Uterus (tissue), 4 donors: ENCODE measurements at places on chromosomes 16 and 17. TPM values are rescaled to one million over a fixed set of nuclear protein-coding genes. Genes with fewer than 3 reads are reported as not detected.

GRCh38 chr16:4386451-4386805 is 14.8 kb downstream of the VASN start:
- peaks cover 15% of the 10 kb centered on the region for H3K4me1 ChIP-seq
- no peaks in the 10 kb centered on the region for H3K36me3 ChIP-seq
- no peak overlapping the region for H3K4me3 ChIP-seq
- no peaks in the 10 kb centered on the region for H3K27me3 ChIP-seq
- no peak for DNase-seq

DNA sequence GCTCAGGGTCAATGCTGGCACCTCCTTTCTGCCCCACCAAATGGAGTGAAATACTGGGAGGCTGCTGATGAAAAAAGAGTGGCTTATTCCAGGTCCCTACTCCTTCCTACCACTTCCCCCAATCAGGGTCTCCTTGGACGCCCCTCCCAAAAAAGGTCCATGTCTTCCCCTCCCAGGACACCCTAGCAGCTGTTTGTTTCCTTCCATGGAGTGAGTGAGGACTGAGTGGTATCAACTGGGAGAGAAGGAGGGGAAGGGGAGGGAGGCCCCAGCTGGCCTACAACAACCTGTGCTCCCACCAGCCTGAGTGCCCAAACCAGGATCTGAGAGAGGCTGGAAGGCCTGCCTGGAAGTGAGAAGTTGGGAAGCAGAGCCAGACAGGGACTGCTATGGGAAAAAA is 28.7 kb upstream of the NGFR start:
- no peaks in the 10 kb centered on the region for H3K4me1 ChIP-seq
- DNase-seq = no peak
- H3K27ac ChIP-seq = no peak overlapping the region

DNA sequence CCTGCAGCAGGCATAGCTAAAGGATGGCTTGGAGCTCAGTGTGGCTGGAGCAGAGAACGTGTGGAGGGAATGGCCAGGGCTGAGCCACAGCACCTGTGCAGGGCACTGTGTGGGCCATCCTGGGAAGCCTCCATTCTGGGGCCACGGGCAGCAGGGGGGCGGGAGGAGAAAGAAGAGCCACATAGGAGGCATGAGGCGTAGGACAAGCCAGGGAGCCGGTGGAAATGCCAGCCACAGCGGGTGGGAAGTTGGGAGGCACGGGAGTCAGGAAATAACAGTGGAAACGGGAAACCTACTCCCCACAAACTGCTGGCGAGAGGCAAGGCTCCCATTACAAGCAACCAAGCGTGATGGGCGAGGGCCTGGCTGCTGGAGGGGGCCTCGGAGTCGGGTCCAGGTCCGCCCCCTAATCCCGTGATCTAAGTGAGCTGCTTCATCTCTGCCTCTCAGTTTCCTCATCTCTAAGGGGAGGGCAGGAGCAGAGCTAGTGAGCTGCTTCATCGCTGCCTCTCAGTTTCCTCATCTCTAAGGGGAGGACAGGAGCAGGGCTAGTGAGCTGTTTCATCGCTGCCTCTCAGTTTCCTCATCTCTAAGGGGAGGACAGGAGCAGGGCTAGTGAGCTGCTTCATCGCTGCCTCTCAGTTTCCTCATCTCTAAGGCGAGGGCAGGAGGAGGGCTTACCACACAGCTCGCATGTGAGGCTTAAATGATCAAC is 104.9 kb downstream of the ADCY9 start:
- H3K36me3 ChIP-seq = no peaks in the 10 kb centered on the region
- no peak for DNase-seq
- H3K27me3 ChIP-seq = no peaks in the 10 kb centered on the region

- no peak overlapping the region for H3K4me3 ChIP-seq
- peak; percentile 49 for DNase-seq
- H3K36me3 ChIP-seq = no peaks in the 10 kb centered on the region
- peak overlapping the region; percentile 37 for H3K27ac ChIP-seq
- H3K4me1 ChIP-seq = no peaks in the 10 kb centered on the region
These were observed 47.8 kb downstream of the BMERB1 start for GRCh38 chr16:15482068-15482747.

GRCh38 chr16:51733181-51733580 is 582.1 kb upstream of the SALL1 start:
- no peak overlapping the region for H3K27ac ChIP-seq
- H3K36me3 ChIP-seq = no peaks in the 10 kb centered on the region
- no peaks in the 10 kb centered on the region for H3K4me1 ChIP-seq
- DNase-seq = no peak
- no peaks in the 10 kb centered on the region for H3K27me3 ChIP-seq
- H3K4me3 ChIP-seq = no peak overlapping the region

Gene WDR81
- 35.7 TPM for total RNA-seq

- H3K27ac ChIP-seq = no peak overlapping the region
- H3K36me3 ChIP-seq = no peaks in the 10 kb centered on the region
- H3K4me3 ChIP-seq = no peak overlapping the region
- H3K4me1 ChIP-seq = no peaks in the 10 kb centered on the region
- no peak for DNase-seq
These were observed 101.5 kb downstream of the MGAT5B start for GRCh38 chr17:76969598-76970172.

DNA sequence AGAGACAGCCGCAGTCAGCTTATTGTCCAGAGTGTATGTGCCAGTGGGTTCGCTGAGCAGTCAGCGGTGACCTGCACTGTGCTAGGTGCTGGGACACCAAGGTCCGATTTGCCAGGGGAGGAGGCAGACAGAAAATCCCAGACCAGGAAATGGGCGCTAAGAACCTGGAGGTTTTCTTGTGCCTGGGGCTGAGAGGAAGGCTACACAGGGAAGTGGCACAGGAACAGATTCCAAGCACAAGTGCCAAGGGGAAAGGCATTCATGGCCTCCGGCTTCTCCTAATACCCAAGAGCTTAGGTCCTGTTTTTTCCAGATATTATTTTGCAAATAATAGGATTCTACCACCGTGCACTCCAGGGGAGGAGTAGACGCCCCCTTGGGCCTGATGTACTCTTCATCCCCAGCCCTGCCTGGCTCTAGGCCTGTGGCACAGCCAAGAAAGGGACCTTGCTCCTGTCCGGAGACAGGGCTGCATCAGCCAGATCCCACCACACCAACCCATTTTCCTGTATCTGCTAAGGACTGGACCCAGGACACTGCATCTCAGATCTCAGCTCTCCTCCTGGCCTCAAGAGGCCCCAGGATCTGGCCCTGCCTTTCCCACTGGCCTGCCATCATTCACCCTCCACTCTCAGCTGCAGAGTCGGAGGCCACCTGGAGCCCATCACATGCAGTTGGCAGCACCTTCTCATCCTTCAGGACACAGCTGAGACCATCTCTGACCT is 187.2 kb downstream of the NTN1 start:
- DNase-seq = no peak
- H3K27me3 ChIP-seq = no peaks in the 10 kb centered on the region
- peaks cover 12% of the 10 kb centered on the region for H3K4me1 ChIP-seq
- H3K27ac ChIP-seq = no peak overlapping the region
- no peak overlapping the region for H3K4me3 ChIP-seq
- no peaks in the 10 kb centered on the region for H3K36me3 ChIP-seq

Gene MYH8
- total RNA-seq = not detected

- H3K4me3 ChIP-seq = no peak overlapping the region
- DNase-seq = no peak
- no peaks in the 10 kb centered on the region for H3K4me1 ChIP-seq
- no peaks in the 10 kb centered on the region for H3K36me3 ChIP-seq
These were observed 243.3 kb downstream of the MSI2 start for GRCh38 chr17:57499648-57500049.

Gene SUPT4H1
- 144 TPM for total RNA-seq

GRCh38 chr17:7112510-7113108 is 2.0 kb downstream of the ASGR2 start:
- no peak overlapping the region for H3K4me3 ChIP-seq
- H3K4me1 ChIP-seq = no peaks in the 10 kb centered on the region
- H3K27ac ChIP-seq = no peak overlapping the region

DNA sequence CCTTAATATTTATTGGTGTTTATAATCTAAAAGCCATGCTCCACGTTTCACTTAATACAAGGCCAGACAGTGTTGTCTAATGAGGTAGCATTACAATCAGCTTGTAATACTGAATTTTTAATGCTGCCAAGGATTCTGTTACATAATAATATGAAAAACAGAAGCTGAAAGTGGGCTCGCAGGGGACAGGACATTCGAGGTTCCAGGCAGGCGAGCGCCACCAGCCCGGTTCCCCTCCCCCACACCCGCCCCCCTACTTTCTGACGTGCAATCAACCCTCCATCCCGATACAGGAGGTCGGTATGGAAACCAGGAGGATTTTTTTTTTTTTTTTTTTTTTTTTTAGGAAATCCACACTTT is 6.2 kb upstream of the ZFHX3 start:
- H3K4me3 ChIP-seq = no peak overlapping the region
- no peak for DNase-seq
- peaks cover 11% of the 10 kb centered on the region for H3K4me1 ChIP-seq

Gene WFDC1
- 13.3 TPM for total RNA-seq

Gene C16orf96
- 0.30 TPM for total RNA-seq

DNA sequence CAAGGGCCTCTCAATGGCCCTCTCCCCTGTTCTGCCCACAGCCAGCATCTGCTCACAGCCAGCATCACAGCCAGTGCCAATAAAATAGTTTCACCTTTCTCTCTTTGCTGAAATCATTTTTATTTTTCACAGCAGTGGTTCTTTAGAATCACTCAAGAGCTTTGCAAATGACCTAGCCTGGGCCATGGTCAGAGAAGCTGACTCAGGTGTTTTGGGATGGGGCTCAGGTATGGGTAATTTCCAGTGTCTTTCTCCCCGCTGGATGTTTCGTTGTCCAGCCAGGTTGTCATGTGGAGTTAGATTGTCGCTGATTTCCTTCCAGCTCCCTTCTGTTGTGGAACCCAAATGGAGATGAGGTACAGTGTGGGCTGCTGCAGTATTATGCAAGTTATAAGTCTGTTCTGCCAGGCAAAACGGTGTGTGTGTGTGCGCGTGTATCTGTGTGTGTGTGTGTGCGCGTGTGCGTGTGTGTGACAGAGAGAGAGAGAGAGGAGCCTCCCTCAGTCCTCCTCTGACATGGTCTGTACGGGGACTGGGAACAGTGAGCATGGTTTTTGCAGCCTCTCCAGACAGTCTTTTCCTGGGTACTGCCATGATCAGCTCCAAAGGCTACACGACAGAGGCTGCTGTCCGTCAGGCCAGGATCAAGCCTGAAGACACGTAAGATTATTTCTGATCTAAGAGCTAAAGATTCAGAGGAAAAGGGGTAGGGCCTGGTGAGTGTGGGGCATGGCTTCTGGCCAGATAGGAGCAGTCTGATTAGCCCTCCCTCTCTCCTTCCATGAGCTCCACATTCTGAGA is 1.4 kb upstream of the PMP22 start:
- no peaks in the 10 kb centered on the region for H3K27me3 ChIP-seq
- H3K36me3 ChIP-seq = no peaks in the 10 kb centered on the region
- H3K4me3 ChIP-seq = no peak overlapping the region
- no peaks in the 10 kb centered on the region for H3K4me1 ChIP-seq

DNA sequence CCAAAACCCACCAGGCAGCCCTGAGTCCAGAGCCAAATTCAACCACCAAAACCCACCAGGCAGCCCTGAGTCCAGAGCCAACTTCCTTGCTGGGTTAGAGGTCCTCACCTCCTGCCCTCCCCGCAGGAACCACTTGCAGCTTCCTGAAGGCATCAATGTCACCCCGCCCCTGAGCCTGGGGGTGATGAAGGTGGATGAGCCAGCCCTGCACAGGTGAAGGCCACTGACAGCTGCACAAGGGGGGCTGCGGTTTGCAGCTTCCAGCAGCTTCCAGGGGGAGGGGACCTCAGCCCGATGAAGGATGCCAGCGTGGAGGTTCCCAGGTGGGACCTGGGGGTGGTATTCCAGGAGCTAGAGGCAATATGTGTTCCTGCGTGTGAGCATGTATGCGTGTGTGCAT is 7.6 kb upstream of the CSNK1D start:
- H3K36me3 ChIP-seq = no peaks in the 10 kb centered on the region
- DNase-seq = no peak
- H3K27me3 ChIP-seq = no peaks in the 10 kb centered on the region
- H3K4me3 ChIP-seq = no peak overlapping the region
- H3K27ac ChIP-seq = no peak overlapping the region
- H3K4me1 ChIP-seq = no peaks in the 10 kb centered on the region

- H3K4me1 ChIP-seq = peaks cover 25% of the 10 kb centered on the region
- H3K36me3 ChIP-seq = no peaks in the 10 kb centered on the region
- peak overlapping the region; percentile 33 for H3K4me3 ChIP-seq
- peak; percentile 69 for DNase-seq
These were observed 1.7 kb downstream of the SPHK1 start for GRCh38 chr17:76385892-76386786.

Gene SKA2
- total RNA-seq = 20.6 TPM

DNA sequence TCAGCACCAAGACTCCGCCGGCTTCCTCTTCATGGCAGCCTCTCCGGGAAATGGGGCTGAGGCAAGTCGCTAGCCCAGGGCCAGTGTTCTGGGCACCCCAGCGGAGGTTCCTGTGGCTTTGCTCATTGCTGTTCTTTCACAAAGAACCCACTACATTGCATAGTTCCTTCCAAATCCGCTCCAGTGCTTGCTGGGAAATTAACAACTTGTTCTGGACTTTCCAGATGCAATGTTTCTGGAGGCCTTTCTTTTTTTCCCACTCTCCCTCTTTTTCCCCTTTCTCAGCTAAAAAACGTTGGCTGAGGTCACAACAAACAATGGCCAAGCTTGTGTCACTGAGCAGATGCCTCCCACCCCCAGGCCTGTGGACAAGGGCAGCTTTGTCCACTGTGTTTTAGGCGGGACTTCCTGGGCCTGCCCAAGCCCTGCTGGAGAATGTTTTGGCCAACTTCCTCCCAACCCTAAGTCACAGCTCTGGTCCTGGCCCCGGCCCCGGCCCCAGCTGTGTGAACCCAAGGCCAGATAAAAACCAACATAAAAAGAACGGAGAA is 131.5 kb upstream of the RCVRN start:
- no peaks in the 10 kb centered on the region for H3K27me3 ChIP-seq
- DNase-seq = peak; percentile 54
- H3K27ac ChIP-seq = peak overlapping the region; percentile 70
- no peaks in the 10 kb centered on the region for H3K4me1 ChIP-seq
- H3K4me3 ChIP-seq = no peak overlapping the region

- no peak for DNase-seq
- H3K4me1 ChIP-seq = no peaks in the 10 kb centered on the region
- H3K27me3 ChIP-seq = no peaks in the 10 kb centered on the region
- H3K27ac ChIP-seq = no peak overlapping the region
- H3K36me3 ChIP-seq = no peaks in the 10 kb centered on the region
These were observed 27.5 kb downstream of the ZFHX3 start for GRCh38 chr16:73020409-73020884.

Gene SLC2A4
- total RNA-seq = 2.6 TPM

DNA sequence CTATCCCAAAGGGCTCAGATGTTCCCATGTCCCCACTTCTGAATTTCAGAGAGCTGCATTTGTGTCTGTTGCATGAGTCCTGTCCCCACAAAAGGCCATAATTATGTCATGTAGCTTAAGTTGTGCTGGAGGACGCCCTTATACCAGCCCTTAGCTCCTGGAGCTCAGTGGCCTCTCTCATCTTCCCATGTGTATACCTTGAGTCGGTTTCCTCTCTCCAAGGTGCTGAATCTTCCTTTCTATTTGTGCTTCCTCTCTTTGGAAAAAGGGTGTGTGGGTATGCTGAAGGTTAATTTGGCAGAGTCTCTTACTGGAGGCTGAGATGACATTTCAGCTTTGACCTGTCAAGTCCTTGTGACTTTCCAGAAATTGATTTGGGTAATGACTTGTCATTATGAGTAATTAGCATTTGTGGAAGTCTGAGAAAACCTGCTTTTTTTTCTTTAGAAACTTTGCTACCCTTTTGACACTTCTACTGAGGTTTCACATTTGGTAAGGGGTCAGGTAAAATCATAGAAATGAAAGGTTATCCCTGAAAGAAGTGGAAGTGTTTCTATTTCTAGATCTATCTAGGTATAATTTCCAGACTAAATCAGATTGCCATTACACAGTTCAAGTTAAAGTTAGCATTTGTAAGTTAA is 185.4 kb downstream of the ABCC12 start:
- H3K27me3 ChIP-seq = no peaks in the 10 kb centered on the region
- no peak overlapping the region for H3K27ac ChIP-seq
- H3K4me1 ChIP-seq = no peaks in the 10 kb centered on the region
- DNase-seq = no peak

Gene NFATC2IP
- total RNA-seq = 40.8 TPM
